Neural progenitor cell (in vitro differentiated cells): ENCODE measurements at places on chromosomes 6 and 20.

- no peak for DNase-seq
Measured at GRCh38 chr20:62774762-62775161, 21.5 kb upstream of the MRGBP start.

- no peak for DNase-seq
Measured at GRCh38 chr6:42185597-42185996, 9.2 kb downstream of the GUCA1B start.

GRCh38 chr6:3324262-3324942 is 65.7 kb downstream of the PSMG4 start:
- no peak for DNase-seq

GRCh38 chr20:47318586-47319516 is 37.6 kb downstream of the ZMYND8 start:
- DNase-seq = peak; percentile 80

GRCh38 chr6:12605888-12606345 is 110.7 kb upstream of the PHACTR1 start:
- DNase-seq = peak; percentile 85

- no peak for DNase-seq
Measured at GRCh38 chr20:8335059-8335458, 203.0 kb downstream of the PLCB1 start.

GRCh38 chr6:157460182-157460999 is 79.4 kb downstream of the ZDHHC14 start:
- no peak for DNase-seq

DNA sequence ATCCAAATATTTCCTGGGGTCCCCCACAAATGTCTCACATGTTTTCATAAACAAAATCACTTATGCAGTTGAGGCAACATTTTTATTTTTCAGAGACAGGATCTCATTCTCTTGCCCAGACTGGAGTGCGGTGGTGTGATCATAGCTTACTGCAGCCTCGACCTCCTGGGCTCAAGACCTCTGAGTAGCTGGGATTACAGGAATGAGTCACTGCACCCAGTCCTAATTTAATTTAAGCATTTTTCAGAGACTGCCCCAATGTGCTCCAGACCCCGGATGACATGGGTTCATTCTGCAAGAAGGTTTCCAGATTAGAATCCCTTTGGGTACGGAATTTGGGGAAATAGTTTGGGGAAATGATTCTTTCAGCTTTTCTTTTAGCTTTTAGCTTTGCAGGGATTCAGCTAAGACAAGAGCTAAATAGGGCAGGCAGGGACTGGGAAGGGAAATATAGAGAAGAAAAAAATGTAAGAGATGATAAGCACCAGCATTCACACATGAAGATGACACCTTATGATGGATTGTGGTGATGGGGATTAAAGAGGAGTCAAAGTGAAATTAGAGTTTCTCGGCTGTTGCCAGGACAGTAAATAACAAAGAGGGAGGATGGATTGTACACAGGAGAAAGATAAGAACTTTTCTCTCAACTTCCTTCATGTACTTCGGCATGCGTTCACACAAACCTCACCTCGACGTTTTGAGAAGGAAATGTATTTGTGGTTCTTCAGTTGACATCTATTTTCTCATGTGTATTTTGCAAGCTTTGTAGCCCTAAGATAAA is 169.4 kb upstream of the TAB2 start:
- no peak for DNase-seq

DNA sequence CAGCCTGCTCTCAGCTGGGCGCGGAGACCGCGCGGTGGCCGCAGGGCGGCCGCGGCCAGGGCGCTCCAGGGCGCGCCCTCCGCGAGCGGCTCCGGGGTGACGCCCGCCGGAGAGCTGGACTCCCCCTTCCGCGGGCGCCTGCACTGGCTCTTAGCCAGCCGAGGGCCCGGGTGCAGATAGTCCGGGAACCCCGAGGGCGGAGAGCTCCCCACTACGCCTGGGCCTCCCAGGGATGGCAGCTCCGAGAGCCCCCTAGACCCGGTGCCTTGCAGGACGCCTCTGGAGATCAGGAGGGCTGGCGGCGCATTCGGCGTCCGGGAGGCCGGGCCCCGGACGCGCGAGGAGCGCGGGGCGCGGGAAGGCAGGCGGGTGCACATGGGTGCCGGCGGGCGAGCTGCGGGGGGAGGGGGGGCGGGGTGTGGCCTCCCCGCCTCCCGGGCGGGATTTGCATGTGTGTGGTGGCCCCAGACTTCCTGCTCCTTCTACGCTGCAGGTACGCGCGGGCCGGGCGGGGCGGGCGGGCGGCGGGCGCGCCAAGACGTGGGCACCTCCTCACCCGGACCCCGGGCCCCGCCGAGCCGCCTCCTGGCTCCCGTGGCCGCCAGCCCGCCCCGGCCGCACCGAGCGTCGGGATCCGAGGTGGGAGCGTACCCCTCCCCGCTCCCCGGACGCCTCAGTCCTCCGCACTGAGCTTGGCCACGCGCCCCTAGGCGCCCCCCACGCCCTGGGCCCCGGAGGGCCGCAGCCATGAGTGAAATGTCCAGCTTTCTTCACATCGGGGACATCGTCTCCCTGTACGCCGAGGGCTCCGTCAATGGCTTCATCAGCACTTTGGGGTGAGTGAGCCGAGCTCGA is at the start of gene ITPR3:
Gene ITPR3, plus strand, starts transcription at position 467 of the 855 bp plus-strand sequence. Its CDS starts 281 bp downstream, at position 748.
- DNase-seq = peak; percentile 57
